ENCODE measurements at places on chromosomes 1 and 21.

DNA sequence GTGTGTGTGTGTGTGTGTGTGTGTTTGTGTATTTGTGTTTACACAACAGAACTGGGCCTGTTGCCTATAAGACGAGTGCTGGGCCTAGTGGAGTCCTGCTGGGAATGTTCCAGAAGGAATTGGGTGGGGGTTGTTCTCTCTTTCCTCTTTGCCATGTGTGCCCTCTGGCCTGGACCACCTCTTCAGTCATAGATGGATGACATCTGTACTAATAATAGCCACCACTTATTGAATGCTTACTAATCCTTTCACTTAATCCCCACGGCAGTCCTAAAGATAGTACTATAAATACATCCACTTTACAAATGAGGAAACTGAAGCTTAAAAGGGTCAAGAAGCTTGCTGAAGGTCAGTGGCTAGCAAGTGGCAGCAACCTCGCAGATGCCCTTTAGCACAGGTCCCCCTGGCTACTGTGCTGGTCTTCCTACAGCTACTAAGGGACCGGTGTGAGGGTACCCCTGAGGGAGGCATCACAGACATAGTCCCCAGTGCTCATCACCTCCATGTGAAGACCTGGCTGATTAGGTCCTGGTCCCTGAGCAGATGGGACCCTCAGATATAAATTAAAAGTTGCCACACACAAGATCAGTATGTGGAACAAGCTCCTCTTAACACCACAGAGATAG lies 55.2 kb upstream of the KIF1B start:
- no peak for DNase-seq

DNA sequence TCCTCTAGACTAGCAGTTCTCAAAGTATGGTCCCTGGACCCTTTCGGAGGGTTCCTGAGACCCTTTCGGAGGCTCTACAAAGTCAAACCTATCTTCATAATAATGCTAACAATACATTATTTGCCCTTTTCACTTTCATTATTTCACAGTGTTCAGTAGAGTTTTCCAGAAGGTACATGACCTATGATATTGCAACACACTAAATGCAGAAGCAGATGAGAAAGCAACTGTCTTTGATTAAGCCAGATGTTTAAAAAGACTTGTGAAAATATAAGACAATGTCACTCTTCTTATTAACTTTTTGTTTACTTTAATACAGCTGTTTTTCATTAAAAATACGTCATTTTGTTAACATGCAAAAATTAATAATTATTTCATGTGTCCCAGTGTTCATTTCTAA lies 5.8 kb downstream of the KCNJ10 start:
- DNase-seq = no peak

DNA sequence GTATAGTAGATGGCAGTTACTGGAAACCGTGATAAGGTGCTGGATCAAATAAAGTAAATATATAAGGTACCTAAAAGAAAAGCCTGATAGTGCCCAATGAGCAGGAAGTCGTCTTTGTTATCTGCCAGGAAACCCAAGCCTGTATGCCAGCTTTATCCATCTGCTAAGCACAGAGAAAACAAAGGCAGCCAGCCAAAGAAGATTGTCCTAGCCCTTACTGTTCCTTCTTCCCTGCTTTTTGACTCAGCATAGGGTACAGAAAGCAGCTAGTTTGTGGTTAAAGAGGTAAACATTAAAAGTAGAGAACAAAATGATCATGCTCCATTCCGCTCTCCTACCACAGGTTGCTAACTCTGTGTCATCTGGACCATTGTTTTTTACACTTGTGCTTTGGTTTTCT lies 10.1 kb downstream of the KRTAP22-2 start:
- no peak for DNase-seq

DNA sequence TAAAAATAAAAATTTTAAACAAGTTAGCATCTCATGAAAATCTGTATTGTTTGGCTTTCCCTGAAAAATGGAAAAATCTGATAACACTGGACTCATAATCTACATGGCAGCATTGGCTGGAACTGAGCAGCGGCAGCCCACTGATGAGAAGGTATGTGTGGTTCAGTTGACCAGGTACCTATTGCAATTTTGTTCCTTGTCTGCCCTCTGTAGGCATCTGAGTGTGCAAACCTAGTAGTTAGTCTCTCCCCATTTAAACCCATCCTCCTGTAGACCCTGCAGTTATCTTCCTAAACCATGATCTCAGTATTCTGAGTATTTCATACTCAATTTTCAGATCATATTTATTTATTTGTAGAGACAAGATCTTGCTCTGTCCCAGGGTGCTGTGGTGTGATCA lies 59.4 kb upstream of the SERBP1 start:
- no peak for DNase-seq

DNA sequence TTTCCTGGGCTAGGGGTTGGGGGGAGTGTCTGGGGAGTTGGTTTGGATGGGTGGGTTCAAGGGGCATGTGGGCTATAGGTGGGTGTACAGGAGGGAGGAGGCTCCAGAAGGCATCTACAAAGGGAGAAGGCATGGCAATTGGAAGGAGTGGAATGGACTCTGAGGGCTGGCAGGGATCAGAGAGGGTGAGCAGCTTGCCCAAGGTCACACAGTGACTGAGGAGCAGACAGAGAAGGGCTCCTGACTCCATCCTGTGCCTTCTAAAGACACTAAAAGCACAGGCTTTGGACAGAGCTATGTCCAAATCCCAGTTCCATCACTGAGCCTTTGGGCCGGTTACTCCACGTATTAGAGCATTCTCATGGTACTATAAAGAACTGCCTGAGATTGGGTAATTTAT lies 151.8 kb downstream of the PTPRU start:
- DNase-seq = no peak

GRCh38 chr1:20551945-20552727 lies at the start of gene FAM43B:
Gene FAM43B (plus strand): TSS chr1:20552573. CDS start chr1:20552974, 401 bp downstream.
- DNase-seq = no peak

GRCh38 chr1:56468518-56468917 lies 110.8 kb downstream of the PLPP3 start:
- no peak for DNase-seq

DNA sequence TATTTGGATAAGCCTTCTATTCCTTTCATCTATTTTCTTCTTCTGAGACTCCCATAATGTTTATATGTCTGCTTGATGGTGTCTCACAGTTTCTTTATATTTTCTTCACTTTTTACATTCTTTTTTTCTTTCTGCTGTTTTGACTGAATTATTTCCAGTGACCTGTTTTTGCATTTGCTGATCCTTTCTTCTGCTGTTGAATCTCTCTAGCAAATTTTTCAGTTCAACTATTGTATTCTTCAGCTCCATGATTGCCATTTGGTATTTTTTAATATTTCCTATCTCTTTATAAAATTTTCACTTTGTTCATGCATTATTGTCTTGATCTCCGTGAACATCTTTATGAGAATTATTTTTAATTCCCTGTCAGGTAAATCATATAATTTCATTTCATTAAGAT lies 122.3 kb upstream of the ST6GALNAC5 start:
- DNase-seq = no peak

GRCh38 chr1:48216313-48216712 lies 6.2 kb upstream of the SLC5A9 start:
- DNase-seq = no peak
